Lower leg skin (tissue), 4 donors: ENCODE measurements at places on chromosomes 1 and 21. TPM values are rescaled to one million over a fixed set of nuclear protein-coding genes. Genes with fewer than 3 reads are reported as not detected.

DNA sequence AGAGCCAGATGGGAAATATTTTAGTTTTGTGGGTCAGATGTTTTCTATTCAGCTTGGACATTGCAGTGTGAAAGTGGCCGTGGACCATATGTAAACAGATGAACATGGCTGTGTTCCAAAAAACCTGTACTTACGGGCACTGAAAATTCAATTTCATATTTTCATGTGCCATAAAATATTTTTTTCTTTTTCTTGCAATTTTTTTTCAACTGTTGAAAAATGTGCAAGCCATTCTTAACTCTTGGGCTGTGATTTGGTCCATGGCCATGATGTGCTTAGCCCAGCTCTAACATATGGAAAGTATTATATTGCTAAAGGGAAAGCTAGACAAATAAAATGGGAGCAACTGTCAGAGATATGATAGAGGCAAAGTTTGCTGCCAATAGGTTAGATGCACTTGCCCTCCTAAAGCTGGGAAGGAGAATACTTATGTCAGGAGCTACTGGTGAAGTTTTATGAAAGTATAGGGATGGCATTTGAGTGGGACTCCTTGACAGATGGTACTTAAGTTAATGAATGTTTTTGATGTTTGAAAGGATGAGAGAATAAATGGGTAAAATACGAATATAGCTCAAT is 240.3 kb downstream of the RYR2 start:
- no peak for DNase-seq

Gene RGS8
- not detected for total RNA-seq

GRCh38 chr1:82695443-82695842 is 894.7 kb downstream of the ADGRL2 start:
- DNase-seq: no peak

DNA sequence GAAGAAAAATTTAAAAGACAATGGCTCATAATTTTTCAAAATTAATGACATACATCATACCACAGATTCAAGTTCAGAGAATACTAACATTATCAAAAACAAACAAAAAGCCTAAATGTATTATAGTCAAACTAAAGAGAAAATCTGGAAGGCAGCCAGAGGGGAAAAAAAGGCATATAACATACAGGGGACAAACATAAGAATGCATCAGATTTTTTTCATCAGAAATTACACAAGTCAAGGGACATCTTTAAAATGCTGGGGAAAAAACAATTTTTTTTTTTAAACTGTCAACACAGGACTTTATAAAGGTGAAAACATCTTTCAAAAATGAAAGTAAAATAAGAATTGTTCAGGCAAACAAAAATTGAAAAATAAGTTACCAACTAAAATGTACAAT is 478.4 kb upstream of the PLXNA2 start:
- DNase-seq: no peak

DNA sequence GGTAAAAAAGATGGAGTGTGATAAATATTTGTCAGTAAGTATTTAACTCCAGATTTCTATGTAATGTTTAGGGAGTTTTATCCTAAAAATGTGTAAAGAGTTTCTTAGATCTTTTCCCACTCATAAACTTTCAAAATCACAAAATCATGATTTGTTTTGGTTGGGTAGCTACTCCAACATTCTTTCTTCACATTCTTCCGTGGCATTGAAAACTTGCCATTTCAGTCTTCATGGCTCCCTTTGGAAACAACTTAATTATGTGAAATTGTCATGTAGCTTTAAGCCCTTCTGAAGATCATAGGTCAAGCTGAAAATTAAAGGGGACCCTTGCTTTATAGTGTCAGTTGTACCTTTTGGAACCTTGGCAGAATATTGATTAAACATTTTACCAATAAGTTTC is 73.2 kb downstream of the ADGRL2 start:
- no peak for DNase-seq

GRCh38 chr1:212853658-212854057 is 4.4 kb upstream of the FLVCR1 start:
- DNase-seq: no peak

Gene CCDC181
- not detected for total RNA-seq

- DNase-seq: no peak
Observed at GRCh38 chr1:19416921-19417470, 68.3 kb downstream of the CAPZB start.

GRCh38 chr1:25641931-25642573 is 25.5 kb downstream of the MAN1C1 start:
- DNase-seq: peak; percentile 91

DNA sequence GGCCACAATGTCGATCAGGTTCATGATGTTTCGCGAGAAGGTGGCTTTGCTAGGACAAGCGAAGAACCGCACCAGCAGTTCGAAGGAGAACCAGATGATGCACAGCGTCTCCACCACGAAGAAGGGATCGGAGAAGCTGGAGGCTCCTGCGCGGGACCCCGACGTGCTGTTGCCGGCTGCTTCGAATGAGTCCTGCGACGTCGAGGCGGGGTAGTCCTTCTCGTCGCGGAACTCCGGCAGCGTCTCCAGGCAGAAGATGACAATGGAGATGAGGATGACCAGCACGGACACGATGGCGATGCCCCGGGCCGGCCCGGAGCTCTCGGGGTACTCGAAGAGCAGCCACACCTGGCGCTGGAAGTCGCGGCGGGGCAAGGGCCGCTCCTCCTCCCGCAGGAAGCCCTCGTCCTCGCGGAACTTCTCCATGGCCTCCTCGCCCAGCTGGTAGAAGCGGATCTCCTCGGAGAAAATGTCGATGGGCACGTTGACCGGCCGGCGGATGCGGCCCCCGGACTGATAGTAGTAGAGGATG is 869 bp downstream of the KCNA3 start:
- DNase-seq: peak; percentile 82

Gene CELA3A
- total RNA-seq: not detected

Gene CTPS1
- total RNA-seq: 8.9 TPM

Gene GBP5
- 0.44 TPM for total RNA-seq

DNA sequence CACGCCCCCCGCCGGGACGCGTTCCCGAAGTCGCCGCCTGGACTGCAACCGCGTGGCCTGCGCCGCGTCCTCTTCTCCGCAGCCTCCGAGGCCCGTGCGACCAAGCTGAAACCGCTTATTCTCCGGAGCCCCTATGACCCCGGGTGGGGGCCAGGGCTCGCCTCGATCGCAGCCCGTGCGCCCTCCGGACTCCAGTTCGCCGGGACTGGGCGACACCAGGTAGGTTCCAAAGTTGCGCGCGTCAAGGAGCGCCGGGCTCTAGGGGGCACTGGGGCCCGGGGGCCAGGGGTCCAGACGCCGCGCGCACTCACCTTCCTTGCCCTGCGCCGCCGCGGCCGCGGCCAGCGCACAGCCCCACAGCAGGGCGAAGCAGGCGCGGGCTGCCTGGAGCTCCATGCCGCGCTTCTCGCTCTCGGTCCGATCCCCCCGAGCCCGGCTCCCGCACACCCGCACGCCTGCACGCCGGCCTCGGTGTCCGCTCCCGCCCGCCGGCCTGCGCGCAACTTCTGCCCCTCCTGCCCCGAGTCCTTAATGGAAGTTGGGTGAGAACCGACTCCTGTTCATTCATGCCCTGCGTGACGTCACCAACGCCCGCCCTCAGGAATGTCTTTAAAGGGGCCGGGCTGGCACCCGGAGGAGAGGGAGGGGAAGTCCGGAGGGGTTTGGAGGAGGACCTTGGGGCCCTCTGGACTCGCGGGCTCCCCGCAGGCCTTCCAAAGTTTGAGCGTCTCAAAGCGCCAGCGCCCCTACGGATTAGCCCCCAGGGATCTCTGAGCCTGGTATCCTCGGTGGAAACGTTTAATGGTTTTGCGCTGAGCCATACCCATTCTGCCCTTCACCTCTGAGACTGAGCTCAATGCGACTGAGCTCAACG is at the start of gene EPHA2:
Gene EPHA2, minus strand, starts transcription at position 533 of the 874 bp plus-strand sequence. Its CDS starts 137 bp downstream, at position 396.
- peak; percentile 87 for DNase-seq

- no peak for DNase-seq
Observed at GRCh38 chr1:173410133-173410793, 66.9 kb upstream of the PRDX6 start.

Gene OR2L8
- total RNA-seq: not detected

- no peak for DNase-seq
Observed at GRCh38 chr21:44303490-44303981, 3.7 kb downstream of the PFKL start.
